ENCODE measurements at places on chromosomes 5 and 9. TPM values are rescaled to one million over a fixed set of nuclear protein-coding genes. Genes with fewer than 3 reads are reported as not detected.

DNA sequence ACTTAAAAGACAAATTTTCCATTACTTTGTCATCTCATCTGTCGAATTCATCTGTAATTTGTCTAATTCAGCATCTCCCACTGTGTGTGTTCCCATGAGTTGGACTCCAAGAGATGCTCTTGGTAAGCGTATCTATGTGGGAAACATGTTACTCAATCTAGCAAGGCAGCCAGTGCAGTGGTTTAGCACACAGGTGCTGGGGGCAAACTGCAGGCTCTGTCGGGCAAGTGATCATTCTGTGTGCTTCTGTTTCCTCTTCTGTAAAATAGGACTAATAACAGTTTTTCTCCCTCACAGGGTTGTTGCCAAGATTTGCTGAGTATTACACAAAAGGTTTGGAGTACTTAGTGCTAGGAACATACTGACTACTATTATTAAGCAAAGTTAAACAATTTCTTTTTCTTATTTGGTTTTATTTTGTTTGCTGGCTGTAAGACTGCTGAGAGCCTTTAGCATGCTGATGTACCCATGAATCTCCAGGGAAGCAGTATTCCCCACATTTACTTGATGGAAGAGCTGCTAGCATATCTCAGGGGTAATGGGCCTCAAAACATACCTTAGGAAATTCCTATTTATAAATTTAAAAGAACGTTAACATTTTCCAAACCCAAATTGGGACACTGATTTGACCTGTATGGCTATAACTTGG is 709 bp upstream of the GAPT start:
- H3K27ac ChIP-seq: no peak overlapping the region
- no peaks in the 10 kb centered on the region for H3K36me3 ChIP-seq
- H3K4me1 ChIP-seq: no peaks in the 10 kb centered on the region
- no peaks in the 10 kb centered on the region for H3K27me3 ChIP-seq

- no peak overlapping the region for H3K4me3 ChIP-seq
- H3K27ac ChIP-seq: no peak overlapping the region
- H3K36me3 ChIP-seq: no peaks in the 10 kb centered on the region
- no peak for DNase-seq
Measured at GRCh38 chr9:105860516-105860915, 166.2 kb downstream of the TMEM38B start.

- no peak within 1 kb of the TSS for H3K4me3 ChIP-seq
- H3K4me1 ChIP-seq: no peaks in the 10 kb centered on the region
- peaks cover 12% of the 10 kb centered on the region for H3K27me3 ChIP-seq
Measured at GRCh38 chr5:36606428-36607113, at the start of gene SLC1A3. Gene SLC1A3 (plus strand): TSS chr5:36606606. CDS start chr5:36608424, 1,818 bp downstream.

The SLC36A2 gene
- total RNA-seq: not detected

The PCDHB13 gene
- total RNA-seq: not detected
